HS-5 (cell line): ENCODE measurements at places on chromosomes 4 and X.

DNA sequence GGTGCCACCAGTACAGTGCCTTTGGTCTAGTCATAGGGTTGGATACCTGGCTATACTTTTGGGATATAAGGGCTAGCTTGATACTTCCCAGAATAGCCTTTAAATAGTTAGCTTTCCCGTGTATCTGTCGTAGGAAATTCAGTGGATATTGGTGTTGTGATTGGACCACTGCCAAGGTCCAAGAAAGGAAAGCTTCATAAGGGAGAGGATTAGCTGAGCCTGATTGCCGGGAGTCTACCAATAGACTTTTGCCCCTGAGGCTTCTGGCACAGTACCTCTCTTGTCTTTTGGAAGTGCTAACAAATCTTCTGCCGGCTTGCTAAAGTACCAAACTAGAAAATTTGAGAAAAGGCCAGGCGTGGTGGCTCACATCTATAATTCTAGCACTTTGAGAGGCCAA lies 350.6 kb downstream of the CHIC1 start:
- no peak for DNase-seq

- DNase-seq: peak; percentile 31
Measured at GRCh38 chrX:16023790-16024734, 99.3 kb upstream of the GRPR start.

DNA sequence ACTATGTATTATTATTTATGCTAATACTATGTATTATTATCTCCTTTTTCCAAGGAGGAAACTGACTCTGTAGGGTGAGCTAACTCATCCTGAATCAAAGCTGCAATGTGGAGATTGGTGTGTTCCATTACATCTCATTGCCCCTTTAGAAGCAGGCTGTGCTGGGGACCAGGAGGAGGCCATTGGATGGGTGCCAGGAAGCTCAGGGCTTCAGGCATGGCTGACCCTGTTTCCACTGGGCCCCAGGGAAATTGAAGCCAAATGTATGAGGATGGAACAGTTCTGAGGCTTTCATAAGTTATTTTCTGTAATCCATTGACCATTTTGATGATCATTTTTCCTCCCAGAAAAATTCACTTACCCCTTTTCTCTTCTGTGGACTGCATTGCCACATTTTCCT lies 418.8 kb upstream of the ZFP42 start:
- DNase-seq: no peak

- DNase-seq: peak; percentile 56
Measured at GRCh38 chr4:13544606-13545393, 492 bp upstream of the NKX3-2 start.

- DNase-seq: no peak
Measured at GRCh38 chr4:92184566-92184965, 119.2 kb upstream of the GRID2 start.

DNA sequence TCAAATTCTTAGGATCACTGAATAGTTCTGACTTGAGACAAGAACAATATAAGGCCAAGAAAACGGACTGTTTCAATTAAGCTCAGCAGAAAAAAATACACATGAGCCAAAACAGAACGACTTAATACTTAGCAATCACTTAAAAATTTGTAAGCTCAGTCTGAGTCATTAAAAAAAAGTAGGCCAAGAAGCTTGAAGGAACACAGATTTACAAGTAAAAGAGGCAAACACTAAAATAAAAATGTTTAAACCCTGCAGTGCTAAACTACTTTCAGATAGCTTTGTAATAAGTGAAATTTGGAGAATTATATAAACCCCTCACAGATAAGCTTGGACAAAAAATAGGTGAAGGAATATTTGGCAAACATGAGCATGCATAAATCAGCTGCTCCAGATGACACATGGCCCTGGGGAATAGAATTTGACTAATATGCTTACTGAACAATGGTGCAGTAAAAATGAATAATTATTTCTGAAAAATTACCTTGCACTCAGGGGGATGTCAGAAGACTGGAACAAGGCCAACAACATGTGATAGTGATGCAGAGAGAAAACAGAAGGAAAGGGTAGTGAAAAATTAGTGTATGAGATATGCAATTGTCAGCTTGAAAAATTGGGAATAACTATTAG lies 49.6 kb downstream of the LNX1 start:
- DNase-seq: peak; percentile 88

DNA sequence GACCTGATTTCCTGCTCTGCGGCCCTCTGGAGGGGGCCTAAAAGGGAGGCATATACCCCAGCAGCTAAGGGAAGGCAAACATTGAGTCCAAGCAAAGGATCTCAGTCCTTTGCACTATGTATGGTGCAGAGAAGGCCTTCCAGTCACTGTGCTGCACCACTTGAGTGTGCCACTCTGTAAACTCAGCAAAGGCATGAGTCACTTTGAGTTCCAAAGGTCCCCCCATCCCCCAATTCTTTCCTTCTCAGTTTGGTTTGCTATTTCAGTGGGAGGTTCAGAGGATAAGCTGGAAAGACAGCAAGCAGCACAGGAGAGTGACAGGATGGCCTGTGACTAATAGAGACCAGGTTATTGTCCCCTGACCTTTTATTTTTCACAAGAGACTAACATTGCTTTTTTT lies 131.3 kb downstream of the FHDC1 start:
- peak; percentile 13 for DNase-seq

- DNase-seq: no peak
Measured at GRCh38 chrX:132059973-132060540, 37.0 kb downstream of the STK26 start.

DNA sequence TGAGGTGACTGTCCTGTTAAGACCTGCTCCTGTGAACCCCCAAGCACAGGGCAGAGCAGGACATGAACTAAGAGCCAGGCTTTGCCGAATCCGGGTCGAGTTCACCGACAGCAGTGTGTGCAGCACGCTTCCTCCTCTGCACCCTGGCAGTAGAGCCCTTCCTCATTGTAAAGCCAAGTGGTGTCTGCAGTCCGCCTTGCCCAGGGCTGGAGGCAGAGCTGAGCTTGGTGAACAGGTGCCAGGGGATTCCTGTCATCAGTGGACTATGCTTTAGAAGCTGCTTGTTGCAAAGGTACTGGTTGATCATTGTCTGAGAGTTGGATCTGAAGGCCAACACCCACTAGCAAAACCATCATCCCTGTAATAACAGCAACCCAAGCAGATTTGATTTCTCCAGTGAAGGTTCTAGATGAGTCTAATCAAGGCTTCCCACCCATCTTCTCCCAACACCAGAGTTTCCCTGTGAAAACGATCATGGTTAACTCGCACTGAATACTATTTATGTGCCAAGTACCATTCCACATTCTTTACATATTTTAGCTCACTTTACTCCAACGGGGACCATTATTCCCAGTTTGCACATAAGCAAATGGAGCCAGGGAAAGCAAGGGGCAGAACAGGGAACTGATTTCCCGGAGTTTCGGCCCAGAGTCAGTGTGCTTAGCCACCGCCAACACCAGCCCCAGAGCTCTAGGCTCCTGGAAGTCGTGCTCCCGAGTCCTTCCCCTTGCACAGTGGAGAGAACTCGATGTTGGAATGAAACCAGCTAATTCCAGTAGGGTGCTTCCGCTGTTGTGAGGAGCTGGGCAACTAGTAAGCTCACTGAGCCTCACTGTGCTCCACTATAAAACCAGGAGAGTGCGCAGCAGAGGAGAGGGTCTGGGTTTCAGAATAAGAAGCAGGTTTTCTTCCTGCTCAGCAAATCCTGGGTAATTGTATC lies 1.4 kb upstream of the SLC34A2 start:
- no peak for DNase-seq

DNA sequence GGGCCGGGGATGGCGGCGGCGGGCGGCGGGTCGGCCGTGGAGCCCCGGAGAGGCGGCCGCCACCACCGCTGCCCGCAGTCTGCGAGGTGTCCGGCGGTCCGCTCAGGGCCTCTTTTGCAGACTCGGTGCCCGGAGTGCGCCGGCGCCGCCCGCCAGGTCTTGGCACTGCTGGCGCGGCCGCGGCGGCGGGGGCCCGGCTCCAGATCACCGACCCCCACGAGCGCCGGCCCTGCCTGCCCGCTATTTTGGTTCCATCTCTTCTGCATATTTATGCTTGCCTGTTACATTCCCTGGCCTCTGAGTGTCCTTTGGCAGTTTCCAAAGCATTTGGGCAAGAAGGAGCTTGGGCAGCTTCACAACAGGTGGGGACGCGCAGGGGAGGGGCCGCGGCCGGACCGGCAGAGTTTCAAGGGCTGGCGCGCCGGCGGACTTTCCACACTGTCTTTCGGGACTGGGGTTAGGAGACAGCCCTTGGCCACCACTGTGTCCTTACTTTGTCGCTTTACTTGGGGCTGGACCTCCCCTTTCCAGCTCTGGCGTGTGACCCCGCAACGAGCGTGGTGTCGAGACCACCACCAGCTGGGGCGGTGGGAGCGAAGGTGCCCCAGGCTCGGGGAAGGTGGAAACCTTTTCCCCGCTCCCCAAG lies 668 bp upstream of the TAPT1 start:
- DNase-seq: no peak

DNA sequence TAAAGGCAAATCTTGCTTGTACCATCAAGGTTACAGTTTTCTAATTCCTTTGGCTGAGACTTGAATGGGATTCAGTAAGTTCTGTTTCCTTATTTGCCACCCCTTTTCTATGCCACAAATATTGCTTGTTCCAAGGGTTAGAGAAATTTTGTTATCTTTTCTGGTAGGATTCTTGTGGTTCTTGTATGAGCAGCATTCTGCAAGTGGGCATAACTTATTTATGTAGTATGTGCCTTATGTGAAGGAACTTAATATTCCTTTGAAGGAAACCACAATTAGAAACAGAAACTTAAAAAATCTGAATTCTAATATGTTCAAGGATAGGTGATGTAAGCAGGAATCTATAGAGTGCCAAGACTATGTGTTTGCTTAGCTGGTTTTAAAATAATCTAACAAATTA lies 53.1 kb upstream of the TSPAN5 start:
- no peak for DNase-seq
